ENCODE measurements at places on chromosomes 6 and 20.

- DNase-seq, result no peak
Measured at GRCh38 chr6:45480752-45481415, 103.2 kb upstream of the SUPT3H start.

GRCh38 chr20:24970030-24970553 is 21.0 kb downstream of the CST7 start:
- DNase-seq, result no peak

GRCh38 chr6:34743625-34744293 is 13.5 kb upstream of the SNRPC start:
- DNase-seq, result no peak

- no peak for DNase-seq
Measured at GRCh38 chr20:16942756-16943155, 194.6 kb downstream of the OTOR start.

DNA sequence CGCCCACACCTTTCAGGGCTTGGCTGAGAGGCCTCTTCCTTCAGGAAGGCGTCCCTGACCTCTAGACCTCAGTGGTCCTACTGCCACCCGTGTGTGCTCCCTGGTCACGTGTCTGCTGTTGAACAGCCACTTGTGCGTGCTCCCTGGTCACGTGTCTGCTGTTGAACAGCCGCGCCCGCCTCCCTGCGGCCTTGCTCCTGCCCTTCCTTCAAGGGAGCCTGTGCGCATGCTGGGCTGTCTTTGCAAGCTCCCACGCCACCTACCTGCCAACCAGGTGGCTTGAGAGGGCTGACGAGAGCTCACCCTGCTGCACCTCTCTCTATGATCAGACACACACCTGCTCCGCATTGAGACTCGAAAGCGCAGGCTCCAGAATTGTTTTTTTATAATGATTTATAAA is 179.3 kb downstream of the BMP7 start:
- no peak for DNase-seq

GRCh38 chr20:8473459-8473858 is 341.4 kb downstream of the PLCB1 start:
- no peak for DNase-seq

DNA sequence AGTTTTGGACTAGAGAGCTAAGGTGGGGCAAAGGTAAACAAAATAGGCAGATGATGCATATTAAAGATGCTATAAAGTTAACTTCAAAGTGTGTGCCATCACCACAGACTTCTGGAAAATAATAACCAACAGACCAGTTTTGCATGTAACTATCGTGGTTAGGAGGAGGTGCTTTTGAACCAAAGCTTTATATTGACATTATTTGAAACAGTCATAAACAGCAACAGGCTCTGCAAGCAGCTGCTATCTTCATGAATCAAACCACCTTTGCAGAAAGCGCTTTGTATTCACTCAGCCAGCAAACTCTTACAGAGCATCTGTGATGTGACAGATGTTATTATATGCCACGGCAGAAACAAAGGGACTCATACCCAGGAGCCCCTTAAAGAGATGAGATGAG is 81.9 kb downstream of the CRYBG1 start:
- no peak for DNase-seq

- DNase-seq, result no peak
Measured at GRCh38 chr6:90819483-90819882, 232.6 kb upstream of the MAP3K7 start.

- no peak for DNase-seq
Measured at GRCh38 chr20:50215926-50216325, 25.3 kb downstream of the CEBPB start.

DNA sequence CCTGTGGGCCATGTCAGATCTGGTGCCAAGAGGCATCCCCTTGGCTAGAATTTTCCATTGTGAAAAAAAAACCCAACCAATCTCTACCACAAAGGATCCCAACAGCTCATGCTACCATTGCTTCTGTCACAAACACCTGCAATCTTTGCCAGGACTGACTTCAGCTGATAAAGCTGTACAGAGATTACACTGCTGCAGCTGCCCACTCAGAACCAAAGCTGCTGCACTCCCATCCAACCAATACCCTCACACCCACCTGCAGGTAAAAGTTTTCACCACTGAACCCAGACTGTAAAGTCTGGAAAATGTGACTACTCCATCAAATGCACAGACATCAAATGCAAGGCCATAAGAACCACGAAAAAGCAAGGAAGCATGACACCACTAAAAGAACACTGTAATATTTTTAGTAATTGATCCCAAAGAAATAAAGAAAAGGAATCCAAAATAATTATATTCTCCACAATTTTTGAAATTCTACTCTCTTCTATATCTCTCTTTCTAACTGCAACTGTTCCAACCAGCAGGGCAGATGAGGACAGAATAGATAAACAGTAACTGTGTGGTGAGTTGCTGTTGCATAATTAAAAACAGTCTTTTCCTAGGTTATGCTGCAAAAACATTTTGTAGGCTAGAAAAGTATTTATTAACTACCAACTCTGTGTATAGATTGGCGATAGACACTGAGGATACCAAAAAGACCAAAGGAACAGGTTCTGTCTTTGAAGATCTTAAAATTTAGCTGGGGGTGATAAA is 128.0 kb upstream of the MCHR2 start:
- DNase-seq, result no peak

DNA sequence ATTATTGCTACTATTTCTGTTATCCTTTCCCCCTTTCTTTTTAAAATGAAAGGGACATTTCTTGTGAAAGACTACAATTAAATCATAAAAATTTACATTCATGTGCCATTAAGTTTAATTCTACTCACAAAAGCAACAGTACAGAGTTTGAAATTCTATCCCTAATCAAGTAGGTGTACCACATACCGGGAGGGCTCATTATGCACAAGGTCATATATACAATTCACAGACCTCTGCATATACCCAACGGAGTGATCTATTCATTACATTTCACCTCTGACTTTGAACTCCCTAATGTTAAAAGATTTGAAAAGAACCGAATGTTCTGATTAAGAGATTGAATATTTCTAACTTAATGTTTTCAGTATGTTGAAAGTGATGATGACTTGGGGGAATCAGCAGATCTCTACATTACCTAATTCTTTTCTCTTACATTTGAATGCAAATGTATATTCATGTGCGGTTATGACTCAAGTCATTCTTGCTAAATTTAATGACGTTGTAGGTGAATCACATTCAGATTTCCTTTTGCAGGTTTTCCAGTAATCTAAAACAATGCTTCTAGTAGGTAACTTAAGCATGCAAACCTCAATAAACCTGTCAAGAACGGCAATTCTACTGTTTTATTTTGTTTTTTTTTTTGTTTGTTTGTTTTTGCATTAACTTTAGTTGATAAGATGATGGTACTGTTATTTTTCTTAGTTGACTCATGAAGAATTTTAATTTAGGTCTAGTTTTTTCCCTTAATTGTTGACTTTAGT is 7.3 kb downstream of the EYA4 start:
- no peak for DNase-seq

- no peak for DNase-seq
Measured at GRCh38 chr6:125203395-125203794, 49.8 kb downstream of the TPD52L1 start.

- no peak for DNase-seq
Measured at GRCh38 chr6:104640150-104640700, 219.5 kb downstream of the HACE1 start.

DNA sequence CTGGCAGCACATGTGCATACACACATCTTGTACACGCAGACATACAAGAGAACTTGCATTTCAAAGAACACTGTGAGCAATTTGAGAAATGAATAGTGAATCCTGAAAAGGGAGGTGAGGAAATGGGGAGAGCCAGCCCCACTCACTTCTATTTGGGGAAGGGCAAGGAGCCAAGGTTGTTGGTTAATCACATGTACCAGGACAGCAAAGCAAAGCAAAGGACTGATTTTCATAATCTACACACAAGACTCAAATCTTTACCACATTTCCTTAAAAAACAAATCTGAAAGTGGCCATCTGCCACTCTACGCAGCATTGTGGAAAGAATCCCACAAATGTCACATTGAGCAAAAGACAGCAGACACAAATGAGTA is 35.0 kb upstream of the KIF16B start:
- no peak for DNase-seq

- DNase-seq, result no peak
Measured at GRCh38 chr20:47792021-47792618, 6.8 kb upstream of the SULF2 start.

- no peak for DNase-seq
Measured at GRCh38 chr6:168210239-168211105, 109.1 kb downstream of the DACT2 start.

GRCh38 chr6:111980971-111981840 is 72.7 kb upstream of the CCN6 start:
- no peak for DNase-seq

- DNase-seq, result no peak
Measured at GRCh38 chr20:8432435-8433148, 300.5 kb downstream of the PLCB1 start.

GRCh38 chr6:8269872-8270454 is 165.4 kb downstream of the SLC35B3 start:
- DNase-seq, result no peak

DNA sequence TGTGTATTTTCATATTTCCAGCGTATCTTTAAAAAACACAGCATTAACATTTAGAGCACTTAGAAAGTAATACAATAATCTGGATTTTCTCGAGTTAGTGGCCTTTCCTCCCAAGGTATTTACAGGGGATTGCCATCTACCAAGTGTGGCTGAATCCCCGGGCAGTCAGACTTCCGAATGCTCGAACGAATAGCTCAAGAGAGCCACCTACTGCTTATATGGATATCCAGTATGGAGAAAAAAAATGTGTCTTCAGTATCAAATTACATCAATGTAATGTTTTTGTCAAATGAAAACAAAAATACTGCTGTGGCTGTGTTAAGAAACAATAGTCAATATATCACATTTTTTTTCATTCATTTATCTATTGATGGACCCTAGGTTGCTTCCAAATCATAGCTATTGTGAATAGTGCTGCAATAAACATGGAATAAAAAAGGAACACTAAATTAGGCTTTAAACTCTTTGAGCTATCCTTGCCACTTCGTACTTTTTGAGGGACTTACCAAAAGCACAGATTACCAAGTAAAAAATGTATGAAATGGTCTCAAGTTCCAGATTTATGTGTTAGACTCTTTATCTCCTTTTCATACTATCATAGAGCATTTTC is 654.5 kb upstream of the PTCHD4 start:
- no peak for DNase-seq

DNA sequence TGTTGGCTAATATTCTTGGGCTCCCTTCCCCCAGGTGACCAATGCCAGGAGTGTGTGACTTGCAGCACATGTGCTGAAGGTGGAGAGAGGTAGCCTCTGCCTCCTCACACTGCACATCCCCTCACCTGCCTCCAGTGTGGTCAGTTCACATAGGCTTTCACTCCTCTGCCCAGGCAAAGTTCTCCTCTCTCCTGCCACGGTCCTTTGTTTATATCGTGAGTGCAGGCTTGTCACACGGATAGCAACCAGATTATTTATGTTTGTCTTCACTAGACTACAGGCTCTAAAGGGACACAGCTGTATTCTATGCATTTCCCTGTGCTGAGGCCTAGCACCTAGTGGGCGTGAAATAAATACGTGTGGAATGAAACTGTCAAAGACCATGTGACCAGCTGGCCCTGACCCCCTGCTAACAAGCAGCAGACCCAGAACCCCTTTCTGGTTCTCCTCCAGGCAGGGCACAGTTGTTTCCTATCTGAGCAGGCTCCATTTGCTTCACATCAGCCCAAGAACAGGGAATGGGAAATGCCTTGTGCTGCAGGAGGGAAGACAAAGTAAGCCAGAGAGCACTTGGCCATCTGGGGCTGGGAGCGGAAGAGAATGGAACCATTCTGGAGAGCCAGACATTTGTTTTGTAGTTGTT is 42.3 kb downstream of the UNC5CL start:
- DNase-seq, result no peak
